ENCODE measurements at places on chromosomes 3 and 15.

DNA sequence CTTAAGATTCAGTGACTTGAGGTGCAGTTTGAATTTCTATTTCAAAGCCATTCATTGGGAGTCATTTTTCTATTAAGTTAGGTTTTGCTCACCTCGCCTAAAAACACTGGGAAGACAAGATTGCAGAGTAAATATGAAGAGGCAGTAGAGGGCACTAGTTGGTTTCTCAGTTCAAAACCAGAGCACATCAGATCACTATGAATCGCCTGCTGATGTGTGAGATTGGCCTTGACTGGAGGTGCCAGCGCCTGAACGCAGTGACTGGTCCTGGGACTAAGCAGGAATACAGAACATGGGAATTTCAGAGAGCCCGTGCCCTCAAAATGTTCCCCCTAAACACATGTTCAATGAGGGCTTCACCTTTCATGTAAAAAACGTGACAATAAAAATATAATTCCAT is 229.0 kb downstream of the ITPR1 start:
- DNase-seq, result peak; percentile 31

DNA sequence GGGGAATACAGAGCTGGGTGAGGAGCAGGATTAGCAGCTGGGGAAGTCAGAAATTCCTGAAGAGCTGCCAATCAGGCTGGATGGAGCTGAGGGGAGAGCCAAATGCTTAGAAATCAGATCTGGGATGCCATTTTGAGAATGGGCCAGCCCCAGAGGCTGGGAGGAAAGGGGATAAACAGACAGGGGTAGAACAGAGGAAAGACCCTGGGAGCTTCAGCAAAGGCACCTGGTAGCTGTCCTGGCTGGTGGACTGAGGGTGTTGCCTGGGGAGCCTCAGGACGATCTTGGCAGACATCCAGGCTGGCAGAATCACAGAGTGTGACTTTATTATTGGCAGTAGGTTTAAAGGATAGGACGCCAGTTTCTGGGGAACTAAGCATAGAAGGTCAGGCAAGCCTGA is 97.8 kb downstream of the SQOR start:
- DNase-seq, result no peak

GRCh38 chr15:34023907-34024306 is 15.1 kb downstream of the AVEN start:
- no peak for DNase-seq

GRCh38 chr3:133855002-133855370 is 40.7 kb downstream of the RAB6B start:
- DNase-seq, result no peak

DNA sequence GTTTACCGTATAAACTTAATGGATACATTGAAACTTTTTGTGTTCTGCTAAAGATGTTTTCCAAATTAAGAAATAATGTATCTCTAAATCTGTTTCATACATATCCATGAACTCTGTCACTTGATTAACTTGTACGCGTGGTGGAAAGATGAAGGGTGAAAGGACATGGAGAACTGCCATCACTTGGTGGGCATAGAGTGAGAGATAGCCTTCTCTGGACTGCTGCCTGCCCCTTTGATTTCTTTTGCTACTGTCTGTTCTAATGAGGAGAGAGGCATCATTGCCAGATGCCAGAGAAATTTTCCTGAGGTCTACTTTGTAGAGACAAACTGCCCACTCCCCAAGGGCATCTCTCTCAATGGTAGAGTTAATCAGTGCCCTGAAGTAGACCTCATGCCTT is 120.5 kb downstream of the SLMAP start:
- DNase-seq, result no peak

- DNase-seq, result no peak
These were observed 429.6 kb downstream of the LPP start for GRCh38 chr3:188583341-188584161.

DNA sequence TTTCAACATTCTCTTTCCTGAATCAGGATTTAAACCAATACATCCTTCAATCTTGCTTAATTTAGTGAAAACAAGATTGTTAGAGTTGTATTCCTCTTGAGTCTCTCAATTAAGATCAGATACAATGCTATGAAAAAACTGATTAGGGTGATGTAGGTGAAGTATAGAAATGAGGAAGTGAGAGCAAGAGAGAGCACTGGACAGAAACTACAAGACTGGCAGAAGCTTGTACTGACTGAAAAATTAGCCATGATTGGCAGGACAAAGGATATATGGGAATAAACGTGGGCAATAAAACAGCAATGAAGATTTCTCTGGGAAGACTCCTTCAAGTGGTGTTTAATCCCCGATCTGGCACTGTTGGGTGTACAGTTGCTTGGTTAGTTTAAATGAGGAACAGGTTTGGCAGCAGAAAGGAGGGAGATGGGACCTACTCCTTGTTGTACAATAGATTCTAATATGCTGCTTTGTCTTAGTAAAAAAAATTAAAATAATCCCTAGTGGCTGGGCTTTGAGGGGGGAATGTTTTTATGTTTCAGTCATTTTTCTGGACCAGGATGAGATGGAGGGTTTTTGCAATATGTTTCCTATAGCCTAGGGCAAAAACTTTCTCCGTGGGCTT is 252.7 kb downstream of the SLC9A9 start:
- DNase-seq, result no peak

DNA sequence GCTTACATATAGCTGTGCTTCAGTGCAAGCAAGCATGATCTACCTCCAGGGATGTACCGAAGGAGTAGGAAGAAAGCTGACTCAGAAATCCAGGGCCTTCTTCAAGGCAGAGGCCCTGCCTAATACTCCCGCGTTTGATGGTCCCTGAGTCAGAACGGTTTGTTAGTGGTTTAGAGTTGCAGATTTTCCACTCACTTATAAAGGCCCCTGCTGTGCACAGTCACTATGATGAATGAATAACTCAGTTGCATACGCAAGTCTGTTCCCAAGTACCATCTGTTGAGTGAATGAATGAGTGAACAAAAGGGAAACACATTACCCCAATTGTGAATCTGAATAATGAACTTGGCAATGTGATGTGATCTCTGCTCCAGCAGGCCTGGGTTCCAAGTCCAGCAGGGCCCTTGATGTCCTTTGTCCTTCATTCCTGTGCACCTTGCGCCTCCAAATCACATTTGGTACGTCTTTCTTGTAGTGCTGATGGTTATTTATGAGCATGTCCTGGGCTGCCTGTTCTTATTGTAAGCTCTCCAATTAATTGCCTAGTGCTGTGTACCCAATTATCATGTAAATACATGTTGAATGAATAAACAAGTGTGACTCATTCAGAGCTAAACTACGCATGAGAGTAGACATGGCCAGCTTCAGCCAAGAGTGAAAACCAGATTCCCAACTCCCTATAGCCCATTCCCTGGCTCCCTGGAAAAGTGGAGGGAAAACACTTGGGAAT is 85.3 kb upstream of the LIMD1 start:
- no peak for DNase-seq

GRCh38 chr3:1172644-1173043 is 79.8 kb downstream of the CNTN6 start:
- DNase-seq, result no peak

DNA sequence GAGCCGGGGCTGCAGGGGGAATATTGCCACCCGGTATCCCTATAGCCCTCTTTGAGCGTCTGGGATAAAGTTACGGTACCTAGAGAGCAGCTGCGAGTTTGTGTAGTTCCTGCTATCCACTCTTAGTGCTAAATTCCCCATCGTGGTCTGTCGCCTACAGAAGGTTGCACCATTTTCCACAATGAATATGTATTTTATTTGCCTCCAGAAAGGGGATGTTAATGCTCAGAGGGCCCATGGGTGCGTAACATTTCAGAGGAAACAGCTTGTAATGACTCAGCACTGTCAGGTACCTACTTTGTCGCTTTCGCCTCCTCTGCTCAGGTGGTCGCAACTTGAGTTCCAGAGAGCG is 1.1 kb downstream of the SLCO3A1 start:
- DNase-seq, result no peak

DNA sequence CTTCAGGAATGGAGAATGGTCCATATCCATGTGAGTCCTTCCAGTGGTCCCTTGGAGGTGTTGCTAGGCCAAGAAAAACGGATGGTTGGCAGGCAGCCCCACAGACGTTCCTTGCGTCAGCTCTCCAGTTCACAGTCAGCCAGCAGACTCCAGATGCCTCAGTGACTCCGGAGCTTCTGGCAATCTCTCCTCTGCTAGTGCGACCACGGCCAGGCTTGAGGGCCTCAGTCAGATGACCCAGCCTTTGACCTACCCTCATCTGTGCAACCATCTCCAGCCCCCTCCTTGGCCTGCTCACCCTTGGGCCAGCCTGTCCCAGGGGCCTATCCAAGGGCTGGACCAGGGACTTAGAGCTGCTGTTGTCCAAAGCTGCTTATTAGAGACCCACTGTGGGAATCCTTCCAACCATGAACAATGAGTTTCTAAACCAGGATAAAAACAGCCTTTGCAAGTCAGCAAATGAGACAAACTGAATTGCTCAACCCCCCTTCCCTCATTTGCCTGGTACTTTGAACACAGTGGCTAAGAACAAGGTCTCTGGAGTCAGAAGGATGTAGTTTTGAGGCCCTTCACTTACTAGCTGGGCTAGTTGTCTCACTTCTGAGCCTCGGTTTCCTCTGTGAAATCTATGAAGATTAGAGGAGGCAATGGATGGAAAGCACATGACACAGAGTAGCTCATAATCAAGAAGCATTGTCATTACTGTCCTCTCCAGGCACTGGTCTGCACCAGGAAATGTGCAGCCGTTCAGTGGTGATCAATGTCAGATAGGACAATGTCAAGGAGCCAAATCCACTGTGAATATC is 44.8 kb downstream of the ANP32A start:
- no peak for DNase-seq

- DNase-seq, result no peak
These were observed 480.5 kb upstream of the ARRDC4 start for GRCh38 chr15:97479957-97480356.

DNA sequence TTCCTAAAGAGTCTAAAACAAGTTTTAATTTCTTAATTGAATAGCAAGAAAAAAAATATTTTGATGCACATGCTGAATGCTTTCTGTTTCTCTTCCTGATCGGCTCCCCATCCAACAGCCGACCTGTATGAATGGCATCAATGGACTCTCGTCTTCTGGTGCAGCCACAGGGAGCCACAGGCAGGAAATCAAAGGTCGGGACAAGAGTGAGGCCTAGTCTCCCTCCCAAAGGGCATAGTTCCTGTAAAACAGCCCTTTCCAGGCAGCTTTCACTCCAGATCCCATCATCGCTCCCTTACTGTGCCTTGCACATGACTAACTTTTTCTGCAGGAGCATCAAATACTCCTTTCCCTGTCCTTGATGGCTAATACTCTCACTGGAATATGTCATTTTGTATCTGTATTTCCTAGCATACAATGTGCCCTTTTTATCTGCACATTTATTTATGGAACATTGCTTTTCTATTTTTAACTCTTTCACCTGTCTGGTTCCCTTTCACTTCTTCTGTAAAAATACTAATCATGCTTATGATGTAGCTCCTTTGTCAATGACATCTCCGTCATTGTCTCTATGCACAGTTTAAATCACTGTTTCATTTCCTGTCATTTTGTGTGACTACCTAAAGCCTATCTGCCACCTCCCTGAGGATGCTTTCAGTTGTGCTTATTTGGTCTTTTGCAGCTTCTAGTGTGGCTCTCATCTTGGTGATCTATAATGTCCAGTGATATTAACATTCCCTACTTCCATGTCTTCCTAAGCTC is 326.2 kb downstream of the CTNNB1 start:
- DNase-seq, result no peak

DNA sequence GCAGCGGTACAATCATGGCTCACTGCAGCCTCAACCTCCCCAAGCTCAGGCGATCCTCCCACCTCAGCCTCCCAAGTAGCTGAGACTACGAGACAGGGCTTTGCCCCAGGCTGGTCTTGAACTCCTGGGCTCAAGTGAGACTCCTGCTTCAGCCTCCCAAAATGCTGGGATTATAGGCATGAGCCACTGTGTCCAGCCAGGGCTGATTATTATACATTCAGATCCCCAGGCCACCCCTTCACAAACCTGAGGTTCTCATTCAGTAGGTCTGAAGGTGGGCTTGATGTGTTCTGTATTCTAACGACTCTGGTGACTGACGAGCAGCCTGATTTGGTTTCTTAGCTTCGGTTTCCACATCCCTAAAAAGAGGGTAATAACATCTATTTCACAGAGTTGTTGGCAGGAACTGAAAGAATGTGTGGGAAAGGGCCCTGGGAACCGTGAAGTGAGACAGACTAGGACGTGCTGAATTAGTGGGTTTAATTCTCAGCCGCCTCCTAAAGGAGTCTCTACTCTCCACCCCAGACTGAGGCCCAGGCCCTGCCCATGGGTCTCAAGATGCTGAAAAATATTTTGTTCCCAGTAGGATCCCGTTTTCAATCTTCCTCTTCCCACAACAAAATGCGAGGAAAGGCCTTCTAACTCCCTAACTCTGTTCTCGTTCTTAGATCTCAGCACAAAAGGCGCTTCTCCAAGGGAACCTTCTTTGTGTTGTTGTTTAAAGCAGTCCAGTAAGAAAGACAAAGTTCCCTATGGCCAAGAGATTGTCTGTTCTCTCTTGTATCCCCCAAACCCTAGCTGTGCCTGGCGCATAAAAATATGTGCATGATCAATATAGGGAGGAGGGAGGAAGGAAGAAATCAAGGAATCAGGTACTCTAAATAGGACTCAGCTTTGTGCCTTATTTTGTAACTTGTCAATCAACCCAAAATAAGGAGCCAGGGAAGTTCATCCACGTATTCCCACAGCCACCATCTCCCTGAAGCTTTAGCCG is 210.0 kb upstream of the TOPAZ1 start:
- DNase-seq, result no peak

DNA sequence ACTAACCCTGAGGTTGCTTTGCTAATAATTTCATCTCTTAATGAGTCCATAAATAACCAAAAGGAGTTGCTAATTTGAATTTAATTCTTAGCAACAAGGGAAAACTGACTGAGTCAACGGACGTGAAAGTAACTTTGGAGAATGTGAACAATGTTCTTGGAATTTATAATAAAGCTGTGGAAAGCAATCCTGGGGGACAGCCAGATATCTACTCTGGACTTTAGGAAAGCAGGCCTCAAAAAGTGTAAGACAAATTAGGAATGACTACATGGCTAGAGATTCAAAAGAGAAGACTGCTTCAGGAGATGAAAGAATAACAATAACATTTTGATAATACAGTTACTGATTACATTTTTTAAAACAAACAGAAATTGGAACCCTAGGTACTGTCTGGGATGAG is 318.4 kb upstream of the COL8A1 start:
- no peak for DNase-seq

GRCh38 chr15:40870716-40871115 is 3.3 kb downstream of the RHOV start:
- no peak for DNase-seq

- DNase-seq, result no peak
These were observed 16.7 kb upstream of the DENND6A start for GRCh38 chr3:57709559-57709958.

DNA sequence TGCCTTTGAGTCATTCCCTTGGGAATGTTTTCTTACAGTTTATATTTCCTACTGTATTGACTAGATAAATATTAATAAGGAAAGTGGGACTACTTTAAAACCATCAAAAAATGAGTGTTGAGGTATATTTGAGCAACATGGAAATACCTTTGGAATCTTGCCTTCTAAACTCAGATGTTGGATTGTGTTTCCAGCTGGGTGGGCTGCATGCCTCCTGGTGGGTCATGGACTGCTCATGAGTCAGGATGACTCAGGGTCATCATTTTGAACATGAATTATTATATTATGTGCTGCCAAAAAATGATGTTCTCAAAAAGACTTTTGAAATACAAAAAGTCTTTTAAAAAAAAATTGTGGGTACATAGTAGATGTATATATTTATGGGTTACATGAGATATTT is 41.1 kb upstream of the APH1B start:
- no peak for DNase-seq

GRCh38 chr3:129502641-129503408 is 25.6 kb upstream of the RHO start:
- DNase-seq, result no peak
